Osteocyte (in vitro differentiated cells): ENCODE measurements at places on chromosomes 2 and 18. TPM values are rescaled to one million over a fixed set of nuclear protein-coding genes. Genes with fewer than 3 reads are reported as not detected.

GRCh38 chr2:217402144-217402543 lies 542.3 kb upstream of the TNP1 start:
- DNase-seq, result no peak
- H3K27ac ChIP-seq, result no peak overlapping the region
- no peak overlapping the region for H3K4me3 ChIP-seq
- no peaks in the 10 kb centered on the region for H3K36me3 ChIP-seq
- H3K27me3 ChIP-seq, result no peaks in the 10 kb centered on the region
- peaks cover 9% of the 10 kb centered on the region for H3K4me1 ChIP-seq

DNA sequence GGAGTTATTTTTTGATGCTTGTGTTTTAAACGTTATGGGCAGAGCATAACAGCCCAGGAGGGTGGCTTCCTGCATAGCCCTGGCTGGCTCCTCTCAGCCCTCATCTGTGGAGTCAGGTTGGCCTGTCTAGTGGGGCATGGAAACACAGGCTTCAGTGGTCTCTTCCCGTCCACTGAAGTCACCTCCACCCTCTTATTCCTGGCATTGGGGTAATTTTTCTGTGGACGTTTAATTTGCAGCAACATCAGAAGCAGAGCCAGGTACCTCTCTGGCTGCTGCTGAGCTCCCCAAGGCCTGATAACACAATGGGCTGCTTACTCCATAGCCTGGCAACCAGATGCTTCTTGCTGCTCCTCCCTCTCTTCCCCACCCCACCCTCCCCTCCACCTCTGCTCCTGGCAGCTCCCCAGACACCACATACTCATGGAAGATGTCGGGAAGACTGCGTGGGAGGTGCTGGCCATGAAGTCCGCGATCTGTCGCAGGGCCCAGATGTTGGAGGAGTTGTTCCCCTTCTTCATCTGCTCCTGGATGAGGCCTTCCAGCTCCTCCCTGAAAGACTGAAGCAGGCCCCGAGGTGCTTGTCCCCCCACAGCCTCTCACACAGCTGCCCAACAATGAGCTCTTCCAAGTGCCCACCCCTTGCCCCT lies 64.0 kb downstream of the ADD2 start:
- no peaks in the 10 kb centered on the region for H3K4me1 ChIP-seq
- peaks cover 20% of the 10 kb centered on the region for H3K27me3 ChIP-seq
- DNase-seq, result peak; percentile 72
- no peak overlapping the region for H3K27ac ChIP-seq

DNA sequence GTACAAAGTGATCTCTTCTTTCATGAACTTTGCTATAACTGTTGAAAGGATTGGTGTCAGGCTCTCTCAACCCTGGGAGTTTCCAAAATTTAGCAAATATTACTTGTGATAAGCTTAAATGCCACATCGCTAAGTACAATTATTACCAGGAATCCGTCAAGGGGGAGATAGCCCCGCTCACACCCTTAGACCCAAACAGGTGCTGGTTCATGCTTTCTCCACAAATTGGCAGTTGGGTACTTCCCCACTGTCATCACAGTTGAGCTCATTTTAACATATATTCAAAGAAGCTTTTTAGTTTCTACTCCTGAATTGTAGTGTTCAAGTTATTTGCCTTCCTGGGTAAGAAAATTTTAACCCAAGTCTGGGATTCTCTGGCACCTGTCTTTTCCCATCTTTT lies 29.8 kb upstream of the EPB41L5 start:
- no peak for DNase-seq
- H3K4me3 ChIP-seq, result no peak overlapping the region
- H3K4me1 ChIP-seq, result no peaks in the 10 kb centered on the region
- no peak overlapping the region for H3K27ac ChIP-seq

GRCh38 chr2:43018179-43019024 lies 208.0 kb downstream of the ZFP36L2 start:
- H3K27ac ChIP-seq, result no peak overlapping the region
- H3K27me3 ChIP-seq, result no peaks in the 10 kb centered on the region
- H3K36me3 ChIP-seq, result no peaks in the 10 kb centered on the region
- H3K4me1 ChIP-seq, result peaks cover 2% of the 10 kb centered on the region
- no peak for DNase-seq

The BMP10 gene
- not detected in 2 replicates for total RNA-seq

The SKA1 gene
- 3.5 and 4.0 TPM in 2 replicates for total RNA-seq
